Muscle of leg (tissue), 16 donors: ENCODE measurements at places on chromosomes 3 and 15. TPM values are rescaled to one million over a fixed set of nuclear protein-coding genes. Genes with fewer than 3 reads are reported as not detected.

- peaks cover 52% of the 10 kb centered on the region for H3K27me3 ChIP-seq
- H3K36me3 ChIP-seq, result no peaks in the 10 kb centered on the region
- peaks cover 25% of the 10 kb centered on the region for H3K4me1 ChIP-seq
- H3K4me3 ChIP-seq, result peak overlapping the region; percentile 15
These were observed 837 bp downstream of the CACNA2D3 start for GRCh38 chr3:54123003-54123775.

GRCh38 chr15:56913241-56913640, 5.2 kb upstream of the TCF12 start:
- peaks cover 8% of the 10 kb centered on the region for H3K4me1 ChIP-seq
- H3K36me3 ChIP-seq, result peaks cover 6% of the 10 kb centered on the region
- peak overlapping the region; percentile 20 for H3K27ac ChIP-seq

GP5 gene
- total RNA-seq, result 0.35 TPM

MYL3 gene
- total RNA-seq, result 107 TPM

DNA sequence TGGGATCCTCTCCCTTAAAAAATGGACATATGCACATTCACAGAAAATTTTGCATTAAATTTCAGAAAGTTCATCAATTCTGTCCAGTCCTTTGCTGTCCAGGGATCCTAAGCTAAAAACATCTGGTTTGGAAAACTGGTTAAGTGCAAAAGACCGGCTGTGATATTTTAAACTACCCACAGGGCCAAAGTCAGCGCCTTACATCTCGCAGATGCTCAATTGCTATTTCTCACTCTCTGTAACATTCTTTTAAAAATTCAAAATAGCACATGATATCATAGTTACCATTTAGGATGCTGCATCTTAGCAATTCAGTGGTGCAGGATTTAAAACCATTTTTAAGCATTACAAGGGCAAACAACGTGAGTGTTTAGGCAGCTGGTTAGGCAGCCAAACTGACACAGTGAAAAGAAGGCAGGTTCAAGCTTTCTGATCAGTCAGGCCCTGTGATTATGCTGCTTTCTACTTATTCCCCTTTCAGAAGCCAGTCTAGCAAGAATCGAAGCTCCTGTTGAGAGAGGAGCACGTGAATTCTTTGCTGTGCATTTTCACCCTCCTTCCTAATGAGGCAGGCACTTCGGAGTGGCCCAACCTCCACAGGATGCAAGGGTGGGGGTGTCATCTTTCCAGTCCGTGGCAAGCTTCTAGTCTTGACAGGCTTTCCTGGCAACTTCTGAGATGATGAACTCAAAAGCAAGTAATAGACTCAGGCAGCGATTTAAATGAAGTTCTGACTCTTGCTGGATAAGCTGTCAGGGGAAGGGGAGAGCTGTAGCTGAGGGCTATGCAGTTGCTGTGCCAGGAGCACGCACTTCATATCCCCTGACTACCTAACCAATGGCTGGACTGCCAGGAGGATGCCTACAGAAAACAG, 8.8 kb downstream of the PRICKLE2 start:
- H3K4me3 ChIP-seq, result no peak overlapping the region
- H3K36me3 ChIP-seq, result no peaks in the 10 kb centered on the region
- peak; percentile 75 for DNase-seq
- H3K4me1 ChIP-seq, result peaks cover 49% of the 10 kb centered on the region
- peak overlapping the region; percentile 81 for H3K27ac ChIP-seq
- no peaks in the 10 kb centered on the region for H3K27me3 ChIP-seq

GRCh38 chr15:78811825-78812183, 540 bp upstream of the ADAMTS7 start:
- peak; percentile 37 for DNase-seq
- H3K27ac ChIP-seq, result peak overlapping the region; percentile 82
- H3K4me3 ChIP-seq, result peak overlapping the region; percentile 52
- H3K36me3 ChIP-seq, result no peaks in the 10 kb centered on the region
- H3K4me1 ChIP-seq, result peaks cover 18% of the 10 kb centered on the region

DNA sequence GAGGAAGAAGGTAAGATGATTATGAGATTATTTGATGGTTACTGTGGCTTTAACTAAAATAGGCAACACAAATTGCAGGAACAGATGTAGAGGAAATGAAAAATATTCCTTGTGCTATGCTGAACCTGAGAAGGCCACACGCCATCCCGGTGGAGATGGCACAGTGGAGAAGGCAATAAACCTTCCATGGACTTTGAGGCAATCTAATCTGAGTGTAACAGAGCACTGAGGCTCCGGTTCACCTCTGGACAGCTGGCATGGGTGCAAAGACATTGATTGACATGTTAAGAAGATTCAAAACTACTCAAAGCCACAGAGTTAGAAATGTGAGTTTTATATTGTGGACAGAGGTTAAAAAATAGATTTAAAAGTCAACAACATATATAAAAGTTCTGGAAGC, 535.7 kb downstream of the AGBL1 start:
- peaks cover 5% of the 10 kb centered on the region for H3K4me1 ChIP-seq
- no peak for DNase-seq
- H3K36me3 ChIP-seq, result no peaks in the 10 kb centered on the region
- no peaks in the 10 kb centered on the region for H3K27me3 ChIP-seq

DNA sequence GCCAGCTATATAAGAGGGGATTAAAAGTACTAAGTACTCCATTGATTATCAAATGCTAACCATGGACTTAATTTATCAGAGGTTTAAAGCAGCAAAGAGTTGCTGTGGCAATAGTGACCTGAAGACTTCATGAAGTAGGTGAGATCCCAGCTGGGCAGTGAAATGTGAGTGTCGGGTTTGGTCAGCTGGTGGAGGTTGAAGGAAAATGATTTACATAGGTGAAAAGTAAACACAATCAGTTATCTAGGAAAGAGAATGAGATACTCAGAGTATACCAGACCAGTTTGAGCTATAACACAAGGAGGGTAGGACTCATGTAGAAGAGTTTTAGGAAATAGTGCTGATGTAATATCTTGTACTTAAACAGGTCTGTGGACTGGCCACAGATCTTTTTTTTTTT, 16.5 kb upstream of the FBXO22 start:
- no peak overlapping the region for H3K4me3 ChIP-seq
- H3K4me1 ChIP-seq, result no peaks in the 10 kb centered on the region
- no peak overlapping the region for H3K27ac ChIP-seq
- peaks cover 8% of the 10 kb centered on the region for H3K36me3 ChIP-seq
- DNase-seq, result no peak

DNA sequence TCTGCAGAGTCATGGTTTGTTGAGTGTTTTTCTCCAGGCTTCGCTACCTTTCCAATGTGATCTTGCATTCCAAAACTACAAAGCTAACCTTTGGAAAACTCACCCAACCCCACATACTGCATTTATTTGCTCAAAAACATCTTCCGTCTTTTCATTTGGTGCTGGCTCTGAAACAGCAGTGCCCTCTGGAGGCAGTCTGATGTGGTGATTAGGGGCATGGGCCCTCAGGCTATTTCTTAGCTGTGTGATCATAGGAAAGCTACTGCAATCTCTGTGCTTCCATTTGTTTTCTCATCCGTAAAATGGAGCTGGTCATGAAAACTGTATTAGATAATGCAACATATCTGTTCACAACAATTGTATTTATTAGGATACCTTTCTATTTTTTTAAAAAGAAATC, 47.0 kb downstream of the MTHFS start:
- H3K36me3 ChIP-seq, result no peaks in the 10 kb centered on the region
- DNase-seq, result peak; percentile 14
- no peaks in the 10 kb centered on the region for H3K4me1 ChIP-seq
- no peak overlapping the region for H3K4me3 ChIP-seq
- no peak overlapping the region for H3K27ac ChIP-seq

DNA sequence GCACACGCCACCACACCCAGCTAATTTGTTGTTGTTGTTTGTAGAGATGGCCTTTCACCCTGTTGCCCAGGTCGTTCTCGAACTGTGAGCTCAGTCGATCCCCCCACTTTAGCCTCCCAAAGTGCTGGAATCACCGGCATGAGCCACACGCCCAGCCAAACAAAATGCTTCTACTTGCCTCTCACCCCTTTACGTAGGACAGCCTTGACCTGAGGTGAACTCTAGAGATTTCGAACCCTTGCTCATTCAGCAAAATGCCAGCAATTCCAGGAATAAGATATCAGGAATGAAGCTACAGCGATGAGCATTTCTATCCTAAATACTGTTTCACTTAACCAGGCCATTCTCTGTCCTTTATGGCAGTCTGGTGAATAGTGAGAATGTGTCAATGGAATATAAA, 135.0 kb downstream of the LRRK1 start:
- no peak overlapping the region for H3K4me3 ChIP-seq
- no peak for DNase-seq
- H3K27me3 ChIP-seq, result no peaks in the 10 kb centered on the region
- peaks cover 13% of the 10 kb centered on the region for H3K4me1 ChIP-seq
- H3K36me3 ChIP-seq, result peaks cover 21% of the 10 kb centered on the region
- no peak overlapping the region for H3K27ac ChIP-seq

GRCh38 chr3:170585937-170586310, at the start of gene SLC7A14:
TSS of gene SLC7A14 (minus strand) at chr3:170586075. CDS start at chr3:170526936, 59,139 bp downstream.
- H3K4me3 ChIP-seq, result no peak within 1 kb of the TSS
- no peak for DNase-seq
- no peaks in the 10 kb centered on the region for H3K36me3 ChIP-seq
- no peaks in the 10 kb centered on the region for H3K4me1 ChIP-seq
- peaks cover 27% of the 10 kb centered on the region for H3K27me3 ChIP-seq

DNA sequence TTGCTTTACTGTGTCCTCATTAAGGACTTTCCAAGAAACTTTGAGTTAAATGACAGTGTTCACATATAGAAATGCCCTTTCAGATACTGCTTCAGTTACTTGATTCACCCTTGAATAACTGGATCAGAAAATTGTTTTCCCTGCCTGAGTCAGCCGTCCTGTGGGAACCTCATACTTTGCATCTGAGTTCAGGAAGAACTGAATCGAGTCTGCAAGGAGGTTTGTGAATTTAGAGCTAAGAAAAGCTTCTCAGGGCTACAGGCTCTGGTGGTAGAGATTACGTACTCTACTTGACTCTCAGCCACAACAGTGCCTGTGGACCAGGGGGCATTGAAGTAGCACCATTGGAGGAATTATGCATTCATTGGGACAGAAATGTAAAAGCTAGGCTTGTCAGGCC, 252.4 kb upstream of the C2CD4B start:
- no peaks in the 10 kb centered on the region for H3K27me3 ChIP-seq
- no peak overlapping the region for H3K27ac ChIP-seq
- no peak for DNase-seq
- H3K4me3 ChIP-seq, result no peak overlapping the region
- peaks cover 32% of the 10 kb centered on the region for H3K4me1 ChIP-seq

GRCh38 chr3:27628026-27628750, 93.9 kb downstream of the EOMES start:
- no peaks in the 10 kb centered on the region for H3K36me3 ChIP-seq
- no peak overlapping the region for H3K4me3 ChIP-seq
- peaks cover 2% of the 10 kb centered on the region for H3K4me1 ChIP-seq
- H3K27me3 ChIP-seq, result no peaks in the 10 kb centered on the region
- no peak for DNase-seq

TGM5 gene
- total RNA-seq, result 0.13 TPM

DNA sequence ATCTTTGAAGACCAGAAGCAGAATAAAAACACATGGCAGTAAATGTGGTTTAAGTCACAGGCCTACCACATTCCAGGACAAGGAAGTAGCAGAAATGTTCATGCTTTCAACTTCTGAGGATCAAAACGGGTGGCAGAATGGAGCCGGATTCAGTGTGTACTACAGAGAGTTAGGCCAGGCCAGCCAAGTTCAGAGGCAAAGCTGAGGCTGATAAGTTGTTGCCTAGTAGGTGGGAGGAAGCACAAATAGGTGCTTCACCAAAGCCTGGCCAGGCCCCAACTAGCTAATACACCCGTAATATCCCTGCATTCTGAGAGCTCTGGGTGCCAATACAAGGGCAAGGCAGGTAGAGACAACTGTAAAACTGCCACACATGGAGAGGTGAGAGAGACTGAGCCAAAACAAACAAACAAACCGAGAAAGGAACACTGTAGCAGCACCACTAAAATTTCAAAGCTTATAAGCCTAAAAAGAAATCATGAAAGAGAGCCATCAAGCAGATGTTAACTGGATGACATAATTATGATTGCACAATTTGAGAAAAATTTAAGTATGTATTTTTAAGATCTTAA, 156.4 kb upstream of the CBLB start:
- no peaks in the 10 kb centered on the region for H3K27me3 ChIP-seq
- H3K27ac ChIP-seq, result no peak overlapping the region
- no peaks in the 10 kb centered on the region for H3K36me3 ChIP-seq
- DNase-seq, result no peak

GRCh38 chr15:29670998-29671981, 151.0 kb downstream of the TJP1 start:
- H3K27ac ChIP-seq, result no peak overlapping the region
- H3K36me3 ChIP-seq, result no peaks in the 10 kb centered on the region
- H3K4me1 ChIP-seq, result peaks cover 3% of the 10 kb centered on the region
- DNase-seq, result no peak
- no peak overlapping the region for H3K4me3 ChIP-seq
- H3K27me3 ChIP-seq, result peaks cover 13% of the 10 kb centered on the region

DNA sequence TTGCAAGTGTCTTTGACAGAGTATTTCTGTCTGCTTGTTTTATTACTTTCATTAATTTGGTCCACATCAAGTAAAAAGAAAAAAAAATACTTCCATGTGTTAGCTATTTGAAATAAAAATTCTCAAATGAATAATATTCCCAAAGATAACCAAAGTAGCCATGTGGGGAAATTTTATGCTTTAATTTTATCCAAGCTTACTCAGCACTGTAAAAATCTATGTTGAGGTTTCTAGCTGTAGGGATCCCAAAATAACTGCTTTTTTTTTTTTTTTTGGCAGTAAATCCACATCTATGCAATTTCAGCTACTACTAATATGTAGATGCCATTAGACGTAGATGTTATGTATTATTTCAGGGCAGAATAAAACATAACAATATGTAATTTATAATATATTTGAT, 35.4 kb upstream of the CNTN6 start:
- peak; percentile 50 for DNase-seq
- H3K4me3 ChIP-seq, result no peak overlapping the region
- H3K4me1 ChIP-seq, result no peaks in the 10 kb centered on the region
- H3K36me3 ChIP-seq, result no peaks in the 10 kb centered on the region
- H3K27me3 ChIP-seq, result no peaks in the 10 kb centered on the region
- H3K27ac ChIP-seq, result no peak overlapping the region

DNA sequence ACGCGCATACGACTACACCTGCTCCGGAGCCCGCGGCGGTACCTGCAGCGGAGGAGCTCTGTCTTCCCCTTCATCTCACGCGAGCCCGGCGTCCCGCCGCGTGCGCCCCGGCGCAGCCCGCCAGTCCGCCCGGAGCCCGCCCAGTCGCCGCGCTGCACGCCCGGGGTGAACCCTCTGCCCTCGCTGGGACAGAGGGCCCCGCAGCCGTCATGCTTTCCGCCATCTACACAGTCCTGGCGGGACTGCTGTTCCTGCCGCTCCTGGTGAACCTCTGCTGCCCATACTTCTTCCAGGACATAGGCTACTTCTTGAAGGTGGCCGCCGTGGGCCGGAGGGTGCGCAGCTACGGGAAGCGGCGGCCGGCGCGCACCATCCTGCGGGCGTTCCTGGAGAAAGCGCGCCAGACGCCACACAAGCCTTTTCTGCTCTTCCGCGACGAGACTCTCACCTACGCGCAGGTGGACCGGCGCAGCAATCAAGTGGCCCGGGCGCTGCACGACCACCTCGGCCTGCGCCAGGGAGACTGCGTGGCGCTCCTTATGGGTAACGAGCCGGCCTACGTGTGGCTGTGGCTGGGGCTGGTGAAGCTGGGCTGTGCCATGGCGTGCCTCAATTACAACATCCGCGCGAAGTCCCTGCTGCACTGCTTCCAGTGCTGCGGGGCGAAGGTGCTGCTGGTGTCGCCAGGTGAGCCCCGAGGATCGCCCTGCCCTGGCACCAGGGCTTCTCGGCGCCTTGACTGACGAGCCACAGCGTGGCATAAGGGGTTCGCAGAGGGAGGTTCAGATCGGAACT, 420 bp downstream of the SLC27A2 start:
- H3K4me1 ChIP-seq, result peaks cover 7% of the 10 kb centered on the region
- peaks cover 37% of the 10 kb centered on the region for H3K27me3 ChIP-seq
- H3K4me3 ChIP-seq, result peak overlapping the region; percentile 37
- H3K36me3 ChIP-seq, result no peaks in the 10 kb centered on the region
